ENCODE measurements at places on chromosomes 4 and X.
A peak's percentile ranks its signal among the peaks of the same experiment; 100 is the strongest.

DNA sequence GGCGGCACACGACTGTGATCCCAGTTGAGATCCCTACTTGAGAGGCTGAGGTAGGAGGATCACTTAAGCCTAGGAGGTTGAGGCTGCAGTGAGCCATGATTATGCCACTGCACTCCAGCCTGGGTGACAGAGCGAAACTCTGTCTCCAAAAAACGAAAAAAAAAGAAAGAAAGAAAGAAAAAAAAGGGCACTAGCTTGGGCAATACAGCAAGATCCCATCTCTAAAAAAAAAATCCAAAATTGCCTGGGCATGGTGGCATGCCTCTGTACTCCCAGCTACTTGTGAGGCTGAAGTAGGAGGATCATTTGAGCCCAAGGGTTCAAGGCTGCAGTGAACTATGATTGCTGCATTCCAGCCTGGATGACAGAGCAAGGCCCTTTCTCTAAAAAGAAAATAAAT lies 10.7 kb upstream of the KLHL15 start:
- DNase-seq = no peak

DNA sequence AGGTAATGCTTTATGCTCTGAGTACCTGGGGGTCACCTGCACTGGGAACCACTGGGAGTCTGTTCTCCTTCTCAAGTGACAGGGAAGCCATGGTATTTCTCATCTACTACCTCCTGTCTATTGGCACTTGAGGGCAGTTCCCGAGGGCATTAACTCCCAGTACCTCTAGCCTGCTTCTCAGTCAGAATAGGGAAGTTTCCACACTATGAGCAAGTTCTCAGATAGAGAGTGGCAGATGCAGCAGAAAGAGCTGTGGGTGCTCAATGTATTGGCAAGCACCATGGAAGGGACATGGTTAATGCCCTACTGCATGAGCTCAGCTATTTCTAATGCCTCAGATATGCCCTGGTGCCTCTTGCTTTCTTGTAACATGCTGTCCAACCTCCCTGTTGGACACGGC lies 74.1 kb downstream of the ANOS1 start:
- no peak for DNase-seq

DNA sequence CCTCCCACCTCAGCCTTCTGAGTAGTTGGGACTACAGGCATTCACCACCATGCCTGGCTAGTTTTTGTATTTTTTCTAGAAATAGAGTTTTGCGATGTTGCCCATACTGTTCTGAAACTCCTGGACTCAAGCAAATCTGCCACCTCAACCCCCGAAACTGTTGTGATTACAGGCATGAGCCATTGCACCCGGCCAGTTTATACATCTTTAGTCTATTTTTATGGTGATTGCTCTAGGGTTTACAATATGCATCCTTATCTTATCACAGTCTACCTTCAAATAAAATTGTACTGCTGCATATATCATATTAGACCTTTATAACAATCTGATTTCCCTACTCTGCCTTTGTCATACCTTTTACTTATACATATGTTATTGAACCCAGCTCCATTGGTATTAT lies 56.9 kb downstream of the SOWAHB start:
- no peak for DNase-seq

DNA sequence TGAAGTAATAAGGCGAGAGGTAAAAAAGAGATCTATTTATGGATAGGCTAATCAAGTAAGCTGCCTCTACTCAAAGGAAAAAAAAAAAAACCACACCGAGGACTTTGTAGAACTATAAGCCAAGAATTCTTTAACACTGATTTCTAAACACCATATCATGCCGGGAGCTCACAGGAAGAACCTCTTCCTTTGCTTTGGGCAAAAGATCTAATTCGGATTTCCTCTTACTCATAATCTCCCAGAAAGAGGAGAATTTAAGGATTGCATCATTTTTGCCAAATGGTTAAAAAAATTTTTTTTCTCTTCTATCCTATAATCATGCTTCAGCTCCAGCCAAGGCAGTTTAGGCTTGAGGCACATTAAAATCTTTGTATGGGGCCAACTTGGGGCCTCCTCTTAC lies 95.5 kb downstream of the ZNF827 start:
- no peak for DNase-seq

GRCh38 chr4:5957076-5957475 lies 61.2 kb downstream of the C4orf50 start:
- DNase-seq = no peak

DNA sequence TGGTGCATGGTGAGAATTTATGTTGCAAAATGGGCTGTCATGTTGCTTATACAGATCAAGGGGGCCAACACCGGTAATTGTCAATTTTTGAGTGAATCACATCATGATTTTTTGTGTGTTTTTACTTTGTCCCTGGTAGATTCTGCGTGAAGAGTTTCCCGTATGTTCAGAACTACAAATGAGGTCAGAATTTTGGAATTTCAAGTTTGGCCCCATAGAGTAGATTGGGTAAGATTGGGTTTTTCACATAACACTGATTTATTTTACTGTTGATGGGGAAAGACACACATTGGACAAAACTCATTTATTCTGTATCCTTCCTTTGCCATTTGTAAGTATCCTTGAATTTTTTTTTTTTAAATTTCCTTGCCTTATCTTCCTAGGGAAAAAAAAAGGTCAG lies 158.5 kb upstream of the MXRA5 start:
- no peak for DNase-seq

DNA sequence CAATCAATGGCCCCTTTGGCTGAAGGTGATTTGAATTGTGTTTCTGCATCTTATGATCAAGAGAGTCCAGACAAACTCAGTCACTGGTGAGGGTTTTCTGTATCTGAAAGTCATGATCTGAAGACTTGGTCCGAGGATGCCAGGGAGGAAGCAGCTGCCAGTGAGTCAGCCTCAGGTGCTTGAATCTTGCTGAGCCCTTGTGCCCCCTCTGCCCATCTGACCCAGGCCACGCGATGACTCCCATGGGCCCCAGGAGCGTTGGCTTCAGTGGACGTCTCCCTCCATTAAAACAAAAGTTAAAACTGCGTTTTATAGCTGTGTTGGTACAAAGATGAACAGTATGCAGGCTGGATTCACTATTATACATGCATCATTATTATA lies 62.0 kb downstream of the HTRA3 start:
- DNase-seq = no peak

GRCh38 chr4:121462660-121463261 lies 81.9 kb upstream of the QRFPR start:
- peak; percentile 35 for DNase-seq

DNA sequence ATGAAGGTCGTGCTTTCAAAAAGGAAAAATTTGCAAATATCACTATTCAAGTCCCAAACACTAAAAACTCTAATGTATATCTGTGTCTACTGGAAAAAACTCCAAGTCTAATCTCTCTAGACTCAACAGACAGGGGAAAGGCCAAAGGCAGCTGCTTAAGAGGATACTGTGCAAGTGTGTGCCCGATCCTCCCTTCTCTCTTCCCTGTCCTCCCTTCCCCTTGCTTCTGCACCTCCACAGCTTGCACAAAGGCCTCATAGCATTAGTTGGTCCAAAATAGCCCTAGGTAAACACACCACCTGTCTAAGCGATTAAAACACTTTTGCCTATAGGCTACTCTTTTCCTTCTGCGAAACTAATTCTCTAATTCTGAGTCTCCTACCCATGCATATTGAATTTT lies 10.6 kb downstream of the C4orf54 start:
- no peak for DNase-seq

DNA sequence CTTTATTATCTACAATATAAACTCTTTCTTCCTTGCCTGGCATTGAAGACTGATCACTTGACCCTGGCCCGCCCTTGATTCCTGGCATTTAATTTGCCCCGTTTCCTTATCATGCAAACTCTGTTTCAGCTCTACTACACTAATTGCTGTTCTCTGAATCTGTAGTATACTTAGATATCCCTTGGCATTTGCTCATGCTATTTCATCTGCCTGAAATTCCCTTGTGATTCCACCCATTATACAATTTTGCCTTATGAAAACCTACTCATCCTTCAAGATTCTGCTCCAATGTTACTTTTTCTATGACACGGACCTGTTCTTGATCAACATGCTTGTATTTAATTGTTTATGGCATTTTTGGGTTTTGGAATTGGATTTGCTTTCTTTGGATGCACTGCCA lies 459.9 kb upstream of the AMOT start:
- no peak for DNase-seq

DNA sequence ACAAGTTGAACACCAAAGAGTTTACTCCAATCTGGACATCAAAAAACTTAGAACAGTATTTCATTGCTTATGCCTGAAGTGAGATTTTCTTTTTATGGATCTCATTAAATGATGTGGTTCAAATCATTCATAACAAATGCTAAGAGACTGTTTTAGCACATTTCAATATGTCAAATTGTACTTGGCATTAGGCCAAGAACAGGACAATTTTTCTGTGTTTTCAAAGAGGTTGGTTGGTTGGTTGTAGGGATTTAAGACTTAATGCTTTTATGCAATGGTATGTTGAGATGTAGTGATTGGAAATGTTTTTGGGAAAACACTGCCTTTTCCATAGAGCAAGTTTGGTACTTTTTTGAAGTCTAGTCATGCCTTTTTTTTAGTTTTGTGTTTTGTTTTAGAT lies 510.4 kb downstream of the ZNF674 start:
- DNase-seq = no peak

DNA sequence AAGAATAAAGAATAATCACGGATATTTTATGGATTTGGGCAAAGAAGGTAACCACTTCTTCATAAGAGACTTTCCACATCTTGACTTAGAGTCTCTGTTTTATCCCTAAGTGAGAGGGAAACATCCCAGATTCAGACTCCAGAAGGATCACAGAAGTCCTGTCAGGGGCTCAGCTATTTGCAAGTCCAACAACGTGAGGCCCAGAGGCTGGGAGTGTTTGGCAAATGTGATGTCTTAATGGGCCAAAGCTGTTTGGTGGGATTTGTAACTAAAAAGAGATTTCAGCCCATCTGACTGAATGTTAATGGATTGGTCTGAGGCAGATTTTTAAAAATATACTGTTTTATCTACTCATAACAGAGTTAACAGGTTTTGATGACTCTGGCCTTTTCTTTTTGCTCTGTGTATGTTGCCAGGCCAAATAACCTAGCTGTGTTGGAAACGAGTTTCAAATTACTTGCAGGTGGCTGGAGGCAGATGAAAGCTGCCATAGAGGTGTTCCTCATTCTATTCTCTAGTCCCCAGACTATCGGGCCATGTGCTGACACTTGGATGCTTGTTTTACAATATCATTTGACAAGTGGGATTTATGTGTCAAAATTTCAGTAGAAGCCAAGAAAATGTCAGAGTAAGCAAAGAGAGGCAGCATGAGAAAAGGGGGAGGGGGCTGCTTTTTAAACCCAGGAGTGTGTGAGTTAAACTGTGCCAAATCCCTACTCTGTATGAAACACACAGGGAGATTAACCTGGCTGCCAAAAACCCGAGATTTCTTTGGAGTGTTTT lies 330.9 kb downstream of the DCHS2 start:
- no peak for DNase-seq

DNA sequence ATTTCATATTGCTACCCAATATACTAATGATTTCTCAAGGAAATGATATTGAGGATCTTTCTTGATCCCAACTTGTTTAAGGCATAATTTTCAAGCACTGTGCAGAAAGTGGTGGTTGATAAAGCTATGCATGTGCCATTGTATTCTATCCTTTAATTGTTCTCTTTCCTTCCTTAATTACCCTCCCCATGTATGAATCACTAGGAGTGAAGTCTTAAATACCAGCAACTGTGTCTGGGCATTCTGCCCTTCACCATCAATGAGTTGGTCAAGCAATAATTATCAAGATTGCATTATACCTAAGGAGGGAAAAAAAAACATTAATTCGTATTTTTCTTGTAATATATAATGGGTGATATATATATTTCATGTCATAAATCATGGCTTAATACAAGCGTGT lies 111.8 kb upstream of the FRMPD4 start:
- DNase-seq = no peak

- no peak for DNase-seq
These were observed 248.8 kb downstream of the PCDH7 start for GRCh38 chr4:30968926-30969325.

DNA sequence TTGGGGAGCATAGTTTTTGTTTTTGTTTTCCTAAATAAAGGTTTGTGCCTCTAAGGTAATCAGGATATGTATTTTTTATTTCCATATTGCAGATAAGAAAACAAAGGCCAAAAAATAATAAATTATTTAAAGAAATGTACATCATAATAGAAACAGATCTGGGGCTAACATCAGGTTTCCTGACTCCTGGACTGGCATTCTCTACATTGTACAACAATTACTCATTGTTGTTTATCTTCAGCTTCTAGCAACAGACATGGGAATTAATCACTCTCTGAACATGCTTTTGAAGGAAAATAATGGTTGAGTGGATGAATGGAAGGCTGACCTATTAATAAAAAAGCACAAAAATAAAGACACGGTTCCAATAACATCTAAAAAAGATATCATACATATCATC lies 146.2 kb downstream of the KCNIP4 start:
- no peak for DNase-seq

GRCh38 chrX:111355523-111356115 lies 56.4 kb downstream of the DCX start:
- no peak for DNase-seq

DNA sequence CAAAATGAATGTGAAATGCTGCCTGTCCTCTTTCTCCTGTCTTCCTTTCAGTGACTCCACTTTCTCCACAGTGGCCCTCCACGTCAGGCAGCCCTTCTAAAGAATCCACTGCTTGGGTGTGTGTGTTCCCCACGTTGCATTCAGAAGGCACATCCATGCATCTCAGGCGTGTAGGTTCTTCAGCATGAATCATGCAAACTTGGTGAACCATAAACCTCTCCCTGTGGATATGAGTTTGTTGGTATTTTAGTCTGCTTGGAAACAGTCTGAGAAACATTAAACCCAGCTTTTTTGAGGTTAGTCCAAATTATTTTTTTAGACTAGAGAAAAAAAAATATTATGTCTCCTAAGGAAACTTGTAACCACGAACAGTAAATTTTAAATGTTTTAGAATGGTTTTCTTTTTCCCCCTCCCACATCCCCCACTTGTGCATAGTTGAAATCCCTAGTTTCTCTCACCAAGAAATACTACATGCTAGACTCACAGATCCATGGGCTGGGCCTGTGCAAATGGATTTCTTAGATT lies 251.6 kb downstream of the CBR4 start:
- no peak for DNase-seq

GRCh38 chrX:44101281-44101680 lies 128.1 kb upstream of the NDP start:
- DNase-seq = no peak

DNA sequence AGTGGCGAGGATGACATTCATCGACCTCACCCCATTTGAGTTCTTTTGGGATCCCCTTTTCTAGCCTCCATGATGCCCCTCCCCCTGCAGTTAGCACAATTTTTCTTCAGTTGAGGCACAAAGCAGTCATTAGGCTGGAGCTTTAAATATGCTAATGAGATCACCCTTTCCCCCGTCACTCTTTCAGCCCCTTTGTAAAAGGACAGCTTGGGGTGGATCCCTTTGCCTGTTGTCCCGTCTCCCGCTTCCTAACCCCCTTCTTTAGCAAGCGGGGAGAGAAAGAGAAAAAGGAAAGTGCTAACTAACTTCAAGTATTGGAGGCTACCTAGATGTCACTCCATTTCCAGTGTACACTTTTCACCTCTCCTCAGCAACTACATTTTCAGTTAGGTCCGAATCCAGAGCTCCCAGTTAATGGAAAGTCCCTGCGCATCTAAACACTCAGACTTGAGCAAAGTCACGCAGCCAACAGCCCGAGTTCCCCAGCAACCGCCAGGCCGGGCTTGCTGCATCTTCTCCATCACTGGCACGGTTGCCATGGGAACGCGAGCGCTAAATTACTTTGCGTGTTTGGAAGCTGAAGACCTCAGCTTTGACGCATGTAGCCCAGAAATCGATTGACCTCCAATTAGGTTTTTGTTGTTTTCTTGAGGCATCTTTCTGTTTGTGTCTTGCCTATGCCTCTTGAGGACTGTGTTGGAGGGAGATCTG lies 76.8 kb downstream of the RTL5 start:
- no peak for DNase-seq
